ENCODE measurements at places on chromosomes 4 and X. TPM values are rescaled to one million over a fixed set of nuclear protein-coding genes. Genes with fewer than 3 reads are reported as not detected.

Gene CYLC1
- not detected for total RNA-seq

Gene BEX5
- 5.2 TPM for total RNA-seq

Gene PNMA6F
- not detected for total RNA-seq

Gene SLC25A53
- total RNA-seq: 12.9 TPM

Gene ADH1C
- total RNA-seq: 5.4 TPM

Gene ADH1A
- not detected for total RNA-seq

Gene HS6ST2
- total RNA-seq: not detected

Gene PITX2
- total RNA-seq: not detected

Gene PRR32
- not detected for total RNA-seq
